Foreskin melanocyte (primary cell): ENCODE measurements at places on chromosomes 2 and 18.

GRCh38 chr2:241356871-241357260 is 781 bp downstream of the FARP2 start:
- DNase-seq, result no peak

DNA sequence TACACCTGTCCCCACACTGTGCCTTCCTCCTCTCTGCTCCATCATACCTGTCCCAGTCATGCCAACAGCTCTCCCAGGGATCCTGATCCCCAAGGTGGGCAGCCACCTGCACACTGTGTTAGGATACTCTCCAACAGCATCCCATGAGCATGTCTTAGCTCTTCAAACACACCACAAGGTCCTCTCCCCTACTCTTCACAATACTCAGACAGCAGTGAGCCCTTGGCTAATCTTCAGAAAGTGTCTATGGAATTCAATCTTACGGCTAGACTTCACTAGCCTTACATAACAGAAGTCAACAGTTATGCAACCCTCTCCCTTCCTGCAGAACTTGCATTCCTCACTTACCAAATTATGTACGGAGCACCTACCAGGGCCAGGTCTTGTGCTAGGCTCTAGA is 79.9 kb downstream of the MYO5B start:
- no peak for DNase-seq

- no peak for DNase-seq
Observed at GRCh38 chr2:111670776-111671175, 213.2 kb downstream of the ANAPC1 start.

DNA sequence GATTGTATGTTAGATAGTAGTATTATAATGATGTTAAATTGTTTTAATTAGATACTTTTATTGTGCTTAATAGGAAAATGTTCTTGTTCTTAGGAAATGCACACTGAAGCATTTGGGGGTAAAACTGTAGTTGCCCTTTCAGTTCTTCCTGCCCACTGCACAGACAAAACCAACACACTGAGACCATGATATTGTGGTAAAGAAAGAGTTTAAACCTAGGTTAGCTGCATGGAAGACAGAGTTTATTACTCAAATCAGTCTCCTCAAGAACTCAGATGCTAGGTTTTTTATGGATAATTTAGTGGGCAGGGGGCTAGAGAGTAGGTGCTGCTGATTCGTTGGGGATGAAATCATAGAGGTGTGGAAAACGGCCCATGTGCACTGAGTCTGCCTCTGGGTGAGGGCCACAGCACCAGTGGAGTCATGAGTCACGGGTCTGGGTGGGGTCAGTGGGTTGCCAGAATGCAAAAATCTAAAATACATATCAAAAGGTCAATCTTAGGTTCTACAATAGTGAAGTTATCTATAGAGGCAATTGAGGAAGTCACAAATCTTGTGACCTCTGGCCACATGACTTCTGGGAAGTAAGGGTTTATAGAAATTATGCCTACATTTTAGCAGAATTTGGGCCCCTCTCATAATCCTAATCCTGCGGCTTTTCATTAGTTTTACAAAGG is 283.4 kb upstream of the FBXO11 start:
- DNase-seq, result no peak

DNA sequence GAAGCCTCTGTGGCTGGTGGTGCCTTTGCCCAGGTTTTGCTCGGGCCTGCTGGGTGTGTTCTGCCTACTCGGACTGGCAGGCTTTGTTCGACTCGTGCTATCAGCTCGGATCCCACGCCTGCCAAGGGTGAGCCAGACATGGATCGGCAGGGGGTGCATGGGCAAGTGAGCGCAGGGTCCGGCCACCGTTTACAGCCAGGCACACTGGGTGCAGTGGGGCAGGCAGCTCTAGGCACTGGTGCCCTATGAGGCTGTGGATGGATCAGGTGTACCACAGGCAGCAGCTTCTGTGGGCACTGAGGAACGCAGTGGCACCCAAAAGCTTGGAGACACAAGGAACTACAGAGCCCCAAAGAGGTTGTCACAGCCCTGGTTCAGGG is 25.6 kb downstream of the MARCHF7 start:
- no peak for DNase-seq

DNA sequence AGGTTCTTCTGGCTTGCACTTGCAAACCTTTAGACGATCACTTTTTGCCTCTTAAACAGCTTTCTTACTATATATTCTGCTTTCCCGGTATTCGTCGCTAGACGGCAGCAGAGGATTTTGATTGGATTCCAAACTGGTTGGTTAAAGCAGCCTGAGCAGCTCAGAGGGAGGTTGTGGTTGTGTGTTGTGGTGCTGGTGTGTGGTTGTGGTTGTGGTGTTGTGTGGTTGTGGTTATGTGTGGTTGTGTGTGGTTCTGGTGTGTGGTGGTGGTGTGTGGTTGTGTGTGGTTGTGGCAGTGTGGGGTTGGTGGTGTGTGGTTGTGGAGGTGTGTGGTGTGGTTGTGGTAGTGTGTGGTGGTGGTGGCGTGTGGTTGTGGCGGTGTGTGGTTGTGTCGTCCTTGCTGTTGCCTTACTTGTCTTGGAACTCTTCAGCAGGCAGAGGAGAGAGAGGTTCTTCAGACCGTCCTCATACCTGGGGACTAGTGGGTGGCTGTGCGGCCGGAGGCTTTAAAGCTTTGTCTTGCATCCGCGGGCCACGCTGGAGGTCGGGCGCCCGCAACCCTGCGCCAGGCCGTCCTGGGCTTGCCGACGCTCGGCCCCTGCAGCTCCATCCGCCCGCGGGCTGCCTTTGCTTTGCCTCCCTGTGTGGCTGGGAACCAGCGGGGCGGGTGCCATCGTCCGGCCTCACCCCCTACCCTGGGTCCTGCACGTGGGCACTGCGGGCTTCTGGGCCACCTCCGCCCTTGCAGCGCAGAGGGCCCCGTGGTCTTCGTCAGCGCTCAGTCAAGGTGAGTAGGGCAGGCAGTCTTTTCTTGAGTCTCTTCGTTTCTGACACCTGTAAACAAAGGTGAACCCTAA is 190.8 kb downstream of the ARHGAP28 start:
- DNase-seq, result peak; percentile 72

- DNase-seq, result no peak
Observed at GRCh38 chr18:79784965-79785770, 12.6 kb upstream of the KCNG2 start.

DNA sequence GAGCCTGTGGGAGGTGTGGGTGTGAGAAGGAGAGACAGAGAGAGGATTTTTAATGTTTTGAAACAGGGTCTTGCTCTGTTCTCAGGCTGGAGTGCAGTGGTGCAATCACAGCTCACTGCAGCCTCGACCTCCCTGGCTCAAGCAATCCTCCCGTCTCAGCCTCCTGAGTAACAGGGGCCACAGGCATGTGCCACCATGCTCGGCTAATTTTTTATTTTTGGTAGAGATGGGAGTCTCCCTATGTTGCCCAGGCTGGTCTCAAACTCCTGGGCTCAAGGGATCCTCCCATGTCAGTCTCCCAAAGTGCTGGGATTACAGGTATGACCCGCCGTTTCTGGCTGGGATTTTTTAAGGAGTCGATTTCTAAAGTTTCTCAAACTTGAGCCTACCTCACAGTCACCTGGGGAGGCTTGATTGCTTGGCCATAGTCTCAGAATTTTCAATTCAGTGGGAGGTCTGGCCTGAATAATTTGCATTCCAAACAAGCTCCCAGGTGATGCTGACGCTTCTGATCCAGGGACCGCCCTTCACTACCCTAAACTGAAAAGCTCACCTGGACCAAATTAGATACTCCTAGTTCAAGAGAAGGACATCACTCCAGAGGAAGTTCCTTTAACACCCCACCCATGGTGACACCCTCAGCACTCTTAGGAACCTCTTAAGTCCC is 70.8 kb upstream of the SLC1A4 start:
- no peak for DNase-seq

- no peak for DNase-seq
Observed at GRCh38 chr2:151688719-151689118, 45.6 kb downstream of the NEB start.

- DNase-seq, result no peak
Observed at GRCh38 chr2:224611938-224612337, 26.8 kb upstream of the CUL3 start.

GRCh38 chr2:71713581-71714580 is 260.5 kb downstream of the DYSF start:
- no peak for DNase-seq

- DNase-seq, result no peak
Observed at GRCh38 chr2:109231996-109232705, 103.1 kb downstream of the SH3RF3 start.

DNA sequence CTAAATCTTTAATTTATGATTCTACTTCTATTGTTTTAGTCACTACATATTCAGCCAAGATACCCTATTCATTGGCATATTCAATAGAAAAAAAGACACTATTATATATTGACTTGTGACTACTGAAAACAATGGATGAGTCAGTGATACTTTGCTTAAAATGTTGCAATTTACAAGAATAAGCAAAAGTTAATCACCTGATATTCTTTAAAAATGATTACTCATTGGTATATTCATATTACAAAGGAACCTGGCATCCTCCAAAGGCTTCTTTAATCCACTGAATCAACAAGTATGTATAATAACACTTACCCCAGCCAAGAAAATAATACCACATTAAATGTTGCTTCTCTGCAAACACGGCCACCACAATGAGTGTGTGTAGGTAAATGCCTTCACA is 87.8 kb downstream of the CALCRL start:
- DNase-seq, result no peak

GRCh38 chr2:60530660-60531281 is 22.7 kb downstream of the BCL11A start:
- no peak for DNase-seq
